ENCODE measurements at places on chromosomes 12 and 14.

- DNase-seq, result no peak
These were observed 152.8 kb downstream of the LRIG3 start for GRCh38 chr12:58767496-58767895.

GRCh38 chr14:51370758-51371386 is 130.8 kb downstream of the TMX1 start:
- no peak for DNase-seq

DNA sequence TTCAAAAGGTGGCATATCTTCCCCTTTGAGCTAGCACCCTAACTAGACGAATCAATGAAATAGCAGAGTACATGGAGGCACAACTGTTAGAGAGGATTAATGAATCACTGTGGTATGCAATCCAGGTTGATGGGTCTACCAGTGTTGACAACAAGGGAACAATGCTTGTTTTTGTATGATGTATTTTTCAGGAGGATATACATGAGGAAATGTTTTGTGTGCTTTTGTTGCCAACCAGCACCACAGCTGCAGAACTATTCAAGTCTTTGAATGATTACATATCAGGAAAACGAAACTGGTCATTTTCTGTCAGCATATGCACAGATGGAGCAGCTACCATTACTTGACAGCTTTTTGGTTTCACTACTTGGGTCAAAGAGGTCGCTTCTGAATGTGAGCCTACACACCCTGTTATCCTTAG is 142.6 kb downstream of the GPHN start:
- DNase-seq, result no peak

DNA sequence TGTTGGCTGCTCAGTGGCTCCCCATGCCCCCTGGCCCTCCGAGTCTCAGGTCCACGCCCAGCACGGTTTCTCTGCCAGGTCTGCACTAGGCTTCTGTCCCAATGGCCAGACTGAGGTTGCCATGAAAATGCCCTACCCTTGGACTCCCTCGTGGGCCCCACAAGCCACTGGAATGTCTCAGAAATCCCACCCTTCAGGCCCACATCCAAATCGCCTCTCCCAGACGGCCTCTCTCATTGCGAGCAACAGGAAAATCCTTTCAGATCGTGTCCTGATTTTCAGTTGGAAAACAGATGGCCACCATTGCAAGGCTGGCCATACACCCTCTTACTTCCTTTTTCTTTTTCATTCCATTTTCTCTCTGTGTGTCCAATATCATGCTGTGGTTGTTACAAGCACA is 77.3 kb downstream of the IRF2BPL start:
- DNase-seq, result no peak

DNA sequence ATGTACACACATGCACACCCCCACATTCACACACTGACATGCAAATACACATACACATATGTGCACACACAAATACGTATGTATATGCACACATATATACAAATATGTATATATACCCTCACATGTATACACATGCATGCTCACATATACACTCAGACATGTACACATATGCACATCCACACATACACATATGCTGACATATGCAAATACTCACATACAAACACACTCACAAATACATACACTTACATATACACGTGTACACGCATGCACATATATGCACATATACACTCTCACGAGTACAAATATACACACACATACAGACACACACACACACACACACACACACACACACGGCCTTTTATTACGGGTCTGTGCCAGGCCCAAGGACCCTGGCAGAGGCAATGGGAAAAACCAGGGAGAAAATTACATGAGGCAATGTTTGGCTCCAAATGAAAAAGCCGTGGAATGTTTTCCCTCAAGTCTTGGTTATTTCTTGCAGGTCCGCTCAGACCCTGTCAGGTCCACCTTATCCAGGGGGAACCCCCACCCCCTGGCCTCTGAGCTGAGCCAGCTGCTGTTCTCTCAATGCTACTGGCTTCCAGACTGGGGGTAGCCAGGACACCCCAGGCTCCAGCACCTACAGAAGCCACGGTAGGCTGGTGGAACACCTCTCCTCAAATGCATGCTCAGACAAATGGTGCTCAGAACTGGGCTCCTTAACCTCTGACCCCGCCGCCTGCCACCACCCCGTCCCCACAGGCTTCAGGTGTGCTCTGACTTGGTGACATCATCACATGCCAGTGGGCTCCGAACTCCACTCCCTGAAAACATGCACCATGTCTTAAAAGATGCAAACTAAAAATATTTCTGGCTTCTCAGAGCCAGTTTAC is 54.7 kb downstream of the BCL11B start:
- DNase-seq, result peak; percentile 27
